Inflammatory macrophage (primary cell): ENCODE measurements at places on chromosomes 12 and 14.

DNA sequence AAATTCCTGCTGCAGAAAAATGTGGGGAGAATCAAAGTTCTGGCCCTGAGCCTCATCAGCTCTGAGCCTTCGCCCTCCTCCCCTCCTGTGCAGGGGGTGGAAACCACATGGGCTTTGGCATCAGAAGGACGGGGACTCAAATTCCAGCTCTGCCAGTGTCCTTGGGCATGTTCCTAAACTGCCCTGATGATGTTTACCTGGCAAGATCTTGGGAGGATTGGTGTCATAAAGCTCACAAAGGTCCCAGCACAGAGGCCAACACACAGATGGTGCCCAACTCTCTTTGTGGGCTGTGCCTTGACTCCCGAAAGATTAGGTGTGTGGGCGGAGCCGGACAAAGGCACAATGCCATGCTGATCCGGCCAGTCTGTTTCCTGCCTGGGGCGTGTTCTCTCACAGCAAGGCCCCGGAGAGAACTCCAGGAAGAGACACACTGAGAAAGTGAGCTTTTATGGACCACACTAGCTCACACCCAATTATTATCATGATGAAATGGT, 20.5 kb upstream of the CLMN start:
- DNase-seq = no peak

DNA sequence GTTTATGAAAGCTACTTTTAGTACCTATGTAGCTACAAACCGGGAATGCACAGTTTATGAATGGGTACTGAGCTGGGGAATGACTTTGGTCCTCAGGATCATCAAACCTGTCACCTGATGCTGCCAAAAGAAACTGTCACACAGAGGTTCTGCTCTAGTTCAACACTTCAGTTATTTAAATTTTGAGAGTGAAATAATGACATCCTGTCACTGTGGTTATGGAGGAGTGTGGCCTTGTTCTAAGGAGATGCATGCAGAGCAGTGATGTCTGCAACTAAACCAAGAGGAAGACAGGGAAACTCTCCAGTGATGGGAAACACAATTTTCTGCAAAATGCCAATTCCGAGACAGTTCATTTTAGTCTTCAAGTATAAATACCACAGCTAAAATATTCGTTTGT, 4.8 kb upstream of the AEBP2 start:
- no peak for DNase-seq

- DNase-seq = no peak
Observed at GRCh38 chr14:28161040-28161439, 605.5 kb upstream of the FOXG1 start.

GRCh38 chr12:110039085-110039807, 9.1 kb downstream of the C12orf76 start:
- DNase-seq = no peak

- no peak for DNase-seq
Observed at GRCh38 chr12:128191380-128191779, 75.6 kb upstream of the TMEM132C start.

DNA sequence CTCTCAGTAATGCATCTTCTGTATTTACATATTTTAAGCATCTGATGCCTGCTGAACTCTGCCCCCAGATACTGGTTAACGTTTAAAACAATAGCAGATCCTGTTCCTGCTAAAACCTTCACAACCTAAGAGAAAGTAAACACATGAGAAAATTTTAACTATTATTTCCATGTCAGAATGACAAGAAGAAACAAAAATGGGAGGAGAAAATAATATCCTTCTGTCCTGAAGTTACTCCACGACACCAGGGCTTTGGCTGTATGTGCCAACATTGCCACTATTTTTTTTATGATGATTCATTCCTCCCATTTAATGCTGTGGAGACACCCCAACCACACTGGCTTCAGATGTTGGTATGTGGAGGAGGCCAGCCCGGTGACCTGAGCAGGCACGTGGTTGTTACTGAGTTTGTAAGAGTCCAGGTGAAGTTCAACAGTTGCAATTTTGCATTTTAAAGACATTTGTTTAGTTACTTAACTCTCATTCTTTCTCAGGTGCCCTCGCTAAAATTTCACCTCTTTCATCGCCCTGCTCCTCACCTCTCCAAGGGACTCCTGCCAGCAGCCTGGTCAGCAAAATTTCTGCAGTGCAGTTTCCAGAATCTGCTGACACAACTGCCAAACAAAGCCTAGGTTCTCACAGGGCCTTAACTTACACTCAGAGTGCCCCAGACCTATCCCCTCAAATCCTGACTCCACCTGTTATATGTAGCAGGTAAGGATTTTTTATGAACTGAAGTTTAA, 65.5 kb upstream of the SLCO1C1 start:
- DNase-seq = no peak

GRCh38 chr14:23399591-23399990, 8.5 kb downstream of the MYH6 start:
- peak; percentile 1 for DNase-seq

- DNase-seq = no peak
Observed at GRCh38 chr12:117837737-117838050, 131.1 kb downstream of the KSR2 start.

DNA sequence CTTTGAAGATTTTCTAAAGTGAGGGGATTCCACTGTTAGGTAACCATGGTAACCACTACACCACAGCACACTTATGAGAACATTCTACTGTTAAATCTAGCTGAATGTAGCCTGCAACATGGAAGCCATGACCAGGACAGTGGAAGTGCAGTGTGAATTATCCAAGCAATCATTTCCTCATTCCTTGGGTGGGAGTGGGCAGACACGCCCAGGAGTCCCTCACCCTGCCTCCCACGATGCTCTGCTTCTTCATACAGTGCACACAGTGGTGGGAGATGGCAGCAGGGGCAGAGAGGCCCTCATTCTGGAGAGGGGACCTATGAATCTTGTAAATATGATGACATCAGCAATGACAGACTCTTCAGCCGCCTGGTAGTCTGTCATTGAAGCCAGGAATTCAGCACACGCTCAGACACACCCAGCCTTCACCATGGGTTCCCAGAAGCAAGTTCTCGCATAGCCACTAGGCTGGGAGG, 70.1 kb upstream of the HOXC13 start:
- no peak for DNase-seq

GRCh38 chr14:68463299-68463698, 329.6 kb downstream of the ZFP36L1 start:
- DNase-seq = no peak

- DNase-seq = peak; percentile 30
Observed at GRCh38 chr12:128069359-128069997, 197.5 kb upstream of the TMEM132C start.

- DNase-seq = no peak
Observed at GRCh38 chr12:115000038-115000437, 316.1 kb upstream of the TBX3 start.

- DNase-seq = no peak
Observed at GRCh38 chr12:60169904-60170303, 574.1 kb downstream of the SLC16A7 start.

DNA sequence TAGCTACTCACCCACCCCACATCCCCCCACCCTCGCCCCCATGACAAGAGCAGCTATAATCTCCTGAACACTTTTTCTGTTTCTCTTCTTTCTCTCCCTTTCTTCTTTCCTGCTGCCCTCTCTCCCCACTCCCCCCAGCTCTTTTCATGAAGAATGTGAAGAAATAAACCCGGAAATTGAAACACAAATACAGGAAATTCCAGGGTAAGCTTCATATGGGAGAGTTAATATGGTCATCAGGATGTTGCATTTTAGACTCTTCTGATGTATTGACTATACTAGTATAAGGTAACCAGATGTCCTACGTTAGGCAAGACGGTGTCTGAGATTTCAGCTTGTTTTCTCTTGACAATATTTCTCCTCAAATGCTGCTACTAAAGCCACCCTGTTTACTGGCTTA, 41.6 kb upstream of the LRIG3 start:
- DNase-seq = no peak

DNA sequence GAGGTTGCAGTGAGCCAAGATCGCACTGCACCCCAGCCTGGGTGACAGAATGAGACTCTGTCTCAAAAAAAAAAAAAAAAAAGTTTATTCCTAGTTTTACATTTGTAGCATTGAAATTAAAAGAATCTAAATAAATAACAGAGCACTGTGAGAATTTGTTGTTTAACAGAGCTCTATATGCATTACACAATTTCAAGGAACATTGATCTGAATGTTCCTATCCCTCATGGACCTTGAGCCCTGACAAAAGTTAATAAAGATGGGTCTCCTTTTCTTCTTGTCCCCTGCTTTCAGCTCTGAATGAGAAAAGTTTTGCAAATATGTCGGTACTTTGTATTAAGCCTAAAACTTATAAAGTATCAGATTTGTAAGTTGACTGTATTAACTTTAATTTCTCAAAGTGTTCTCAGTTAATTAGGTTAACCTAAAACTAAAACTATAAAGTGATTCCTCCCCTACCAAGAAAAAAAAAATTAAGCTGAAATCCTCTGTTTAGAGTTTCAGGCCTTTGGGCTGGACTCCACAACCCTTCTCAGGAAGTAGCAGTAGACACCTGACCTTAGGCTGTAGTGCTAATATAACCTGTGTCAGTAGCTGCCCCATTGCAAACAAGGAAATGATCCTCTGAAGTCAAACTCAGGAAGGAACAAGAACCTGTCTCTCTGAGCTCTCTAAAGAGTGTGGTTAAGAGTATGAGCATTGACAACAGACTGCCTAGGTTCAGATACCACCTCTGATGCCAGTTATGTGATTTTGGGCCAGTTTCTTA, 477.6 kb downstream of the DPF3 start:
- DNase-seq = no peak

DNA sequence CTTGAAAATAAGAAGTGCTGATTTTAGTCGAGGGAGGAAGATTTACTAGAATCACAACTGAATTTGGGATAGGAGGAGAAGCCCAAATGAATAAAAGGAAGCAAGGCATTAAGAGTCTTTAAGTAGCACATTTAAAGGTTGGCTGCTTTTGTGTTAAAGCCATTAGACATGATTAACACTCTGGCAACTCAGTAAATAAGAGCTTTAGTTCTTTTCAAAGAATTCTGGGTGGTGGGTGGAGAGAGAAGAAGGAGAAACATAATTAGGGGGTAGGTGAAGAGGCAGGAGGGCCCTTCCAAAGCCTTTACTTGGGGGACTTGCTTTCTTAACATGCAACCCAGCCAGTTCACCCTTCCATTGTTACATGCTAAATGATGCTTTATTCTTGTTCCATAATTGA, 284.6 kb upstream of the SEL1L start:
- no peak for DNase-seq

GRCh38 chr12:75236206-75236605, 26.6 kb upstream of the KCNC2 start:
- no peak for DNase-seq

GRCh38 chr12:18130851-18131250, 40.9 kb upstream of the RERGL start:
- DNase-seq = no peak

- DNase-seq = no peak
Observed at GRCh38 chr14:99685151-99685591, 1.1 kb downstream of the CYP46A1 start.

- no peak for DNase-seq
Observed at GRCh38 chr14:105952826-105953225, 426.4 kb downstream of the TMEM121 start.

DNA sequence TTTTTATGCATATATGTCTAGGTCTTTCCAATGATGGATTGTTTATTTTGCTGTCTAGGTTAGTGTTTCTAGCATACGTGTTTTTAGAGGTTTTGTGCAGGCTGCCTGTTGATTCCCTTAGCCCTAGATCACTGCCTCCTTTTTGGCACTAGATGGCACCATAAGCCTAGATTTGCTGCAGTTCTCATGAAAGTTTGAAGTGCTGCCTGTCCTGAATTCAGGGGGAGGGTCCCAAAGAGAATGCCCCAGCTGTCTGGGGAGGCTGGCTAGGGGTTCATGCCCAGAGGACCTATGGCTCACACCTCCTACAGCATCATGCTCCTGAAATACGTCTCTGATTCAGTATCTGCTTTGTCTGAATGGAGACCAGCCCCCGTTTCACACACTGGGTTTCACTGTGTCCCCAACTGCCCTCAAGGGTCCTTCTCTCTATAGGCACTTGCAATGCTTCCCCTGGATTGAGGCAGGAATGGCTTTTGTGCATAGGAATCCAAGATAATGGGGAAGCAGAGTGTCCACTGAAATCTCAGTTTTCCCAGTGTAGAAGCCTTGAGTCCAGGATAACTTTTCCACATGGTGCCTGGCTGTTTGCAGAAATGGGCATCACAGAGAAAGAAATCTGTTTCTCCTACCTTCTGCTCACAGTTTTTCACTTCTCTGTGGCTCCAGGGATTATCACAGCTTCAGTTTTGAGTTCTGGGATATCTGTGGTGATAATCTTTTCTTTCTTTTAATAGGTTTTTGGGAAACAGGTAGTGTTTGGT, 14.2 kb upstream of the TXNRD1 start:
- peak; percentile 66 for DNase-seq

DNA sequence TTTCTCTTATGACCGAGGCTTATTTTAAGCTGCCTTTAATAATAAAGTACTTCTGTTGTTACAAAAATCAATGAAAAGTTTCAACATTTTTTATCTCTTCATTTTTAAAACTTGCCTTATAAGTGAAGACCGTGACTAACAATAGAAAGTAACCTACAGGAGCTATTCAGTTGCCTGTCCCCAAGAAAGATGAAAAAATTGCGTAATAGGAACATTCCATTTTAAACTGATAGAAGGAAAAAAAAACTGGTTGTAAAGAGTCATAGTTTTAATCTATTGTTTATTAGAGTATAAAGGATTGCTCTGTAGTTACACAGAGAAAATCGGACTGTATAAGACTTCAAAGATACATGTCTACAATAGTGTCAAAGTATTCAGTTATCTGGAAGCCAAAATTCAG, 83.3 kb downstream of the DAAM1 start:
- DNase-seq = no peak
